Stimulated activated memory B cell treated with anti-CD40 and anti-IgM and Interleukin-4, amounts not matched to agents 10 μg/mL and 1 μg/mL and 100 μg/mL, for 72 hours (primary cell): ENCODE measurements at places on chromosomes 7 and 10.
A peak's percentile ranks its signal among the peaks of the same experiment; 100 is the strongest.

GRCh38 chr7:133052826-133053225 lies 29.1 kb downstream of the CHCHD3 start:
- no peak overlapping the region for H3K4me3 ChIP-seq
- no peaks in the 10 kb centered on the region for H3K27me3 ChIP-seq
- ATAC-seq: no peak
- peaks cover 43% of the 10 kb centered on the region for H3K4me1 ChIP-seq
- no peak overlapping the region for H3K27ac ChIP-seq

DNA sequence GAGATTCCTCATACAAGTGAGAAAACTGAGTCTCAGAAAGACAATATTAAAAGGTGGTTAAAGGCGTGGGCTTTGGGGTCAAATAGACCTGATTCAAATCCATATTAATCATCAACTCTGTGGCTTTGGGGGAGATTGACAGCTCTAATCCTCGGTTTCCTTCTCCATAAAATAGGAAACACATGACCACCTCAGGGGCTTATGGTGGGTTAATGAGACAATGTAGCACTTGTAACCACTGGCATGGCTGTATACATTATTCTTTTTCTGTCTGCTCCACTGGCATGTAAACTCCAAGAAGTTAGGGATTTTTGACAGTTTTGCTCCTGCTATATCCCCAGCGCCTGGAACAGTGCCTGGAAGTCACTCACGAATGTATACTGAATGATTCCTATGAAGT lies 120.8 kb upstream of the GAD2 start:
- H3K4me1 ChIP-seq: no peaks in the 10 kb centered on the region
- H3K36me3 ChIP-seq: no peaks in the 10 kb centered on the region
- H3K27ac ChIP-seq: no peak overlapping the region
- H3K27me3 ChIP-seq: no peaks in the 10 kb centered on the region

DNA sequence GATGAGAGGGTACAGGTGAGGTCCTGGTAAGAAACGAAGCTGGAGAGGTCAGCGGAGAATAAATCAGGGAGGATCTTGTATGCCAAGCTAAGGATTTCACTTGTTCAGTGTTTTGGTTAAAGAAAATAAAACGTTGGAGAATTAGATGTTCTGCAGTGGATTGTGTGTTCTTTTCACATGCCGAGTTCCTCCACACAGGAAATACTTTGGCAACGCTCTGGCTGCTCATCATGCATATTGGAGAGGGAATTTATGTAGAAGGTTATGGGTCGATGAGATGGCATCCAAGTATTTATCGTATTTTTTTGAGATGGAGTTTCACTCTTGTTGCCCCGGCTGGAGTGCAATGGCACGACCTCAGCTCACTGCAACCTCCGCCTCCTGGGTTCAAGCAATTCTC lies 11.0 kb downstream of the RPS24 start:
- no peak for ATAC-seq
- H3K27ac ChIP-seq: peak overlapping the region; percentile 38
- H3K4me3 ChIP-seq: no peak overlapping the region
- H3K27me3 ChIP-seq: no peaks in the 10 kb centered on the region
- H3K4me1 ChIP-seq: peaks cover 60% of the 10 kb centered on the region

DNA sequence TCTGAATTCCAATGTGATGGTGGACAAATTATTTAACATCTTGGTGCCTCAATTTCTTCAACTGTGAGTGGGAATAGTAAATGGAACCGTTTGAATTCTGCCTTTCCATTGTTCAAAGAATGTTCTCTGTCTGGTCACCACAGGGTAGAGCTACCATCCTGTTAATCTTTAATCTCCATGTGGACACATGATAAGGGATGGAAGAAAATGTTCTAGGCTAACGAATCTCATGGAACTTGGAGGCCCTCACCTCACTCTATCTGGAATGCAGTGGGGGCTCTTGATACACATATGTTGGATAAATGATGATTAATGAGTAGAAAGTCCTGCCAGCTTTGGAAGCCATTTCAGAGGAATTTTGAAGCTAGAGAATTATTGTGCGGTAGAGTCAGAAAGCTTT lies 118.5 kb upstream of the HABP2 start:
- no peaks in the 10 kb centered on the region for H3K36me3 ChIP-seq
- no peak overlapping the region for H3K27ac ChIP-seq
- H3K4me1 ChIP-seq: no peaks in the 10 kb centered on the region
- H3K27me3 ChIP-seq: no peaks in the 10 kb centered on the region

DNA sequence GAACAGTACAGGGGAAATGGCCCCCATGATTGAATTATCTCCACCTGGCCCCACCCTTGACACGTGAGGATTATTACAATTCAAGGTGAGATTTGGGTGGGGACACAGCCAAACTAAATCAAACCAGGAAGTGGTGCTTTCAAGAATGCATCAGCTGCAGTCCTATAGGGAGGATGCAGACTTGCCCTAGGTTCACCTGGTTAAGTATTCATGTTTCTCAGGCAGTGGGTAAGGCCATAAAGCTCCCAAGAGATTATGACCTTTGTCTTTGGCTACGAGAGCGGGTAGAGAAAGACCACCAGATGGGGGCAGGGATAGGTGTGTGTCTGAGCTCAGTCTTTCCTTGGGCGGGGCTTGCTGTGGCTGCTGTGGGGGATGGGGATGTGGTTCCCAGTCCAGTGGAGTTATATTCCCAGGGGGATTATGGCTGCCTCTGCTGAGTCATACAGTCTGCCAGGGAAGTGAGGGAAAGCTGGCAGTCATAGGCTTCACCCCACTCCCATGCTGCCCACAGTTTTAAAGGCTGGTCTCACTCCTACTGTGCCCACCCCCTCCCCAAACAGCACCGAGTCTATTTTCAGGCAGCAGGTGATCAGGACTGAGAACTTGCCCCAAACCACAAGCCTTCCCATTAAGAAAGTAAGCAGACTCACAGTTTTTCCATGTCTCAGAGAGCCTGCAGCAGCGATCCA lies 8.4 kb upstream of the R3HCC1L start:
- H3K4me1 ChIP-seq: no peaks in the 10 kb centered on the region
- H3K36me3 ChIP-seq: peaks cover 15% of the 10 kb centered on the region
- no peak for ATAC-seq
- no peak overlapping the region for H3K27ac ChIP-seq
- peaks cover 17% of the 10 kb centered on the region for H3K27me3 ChIP-seq

DNA sequence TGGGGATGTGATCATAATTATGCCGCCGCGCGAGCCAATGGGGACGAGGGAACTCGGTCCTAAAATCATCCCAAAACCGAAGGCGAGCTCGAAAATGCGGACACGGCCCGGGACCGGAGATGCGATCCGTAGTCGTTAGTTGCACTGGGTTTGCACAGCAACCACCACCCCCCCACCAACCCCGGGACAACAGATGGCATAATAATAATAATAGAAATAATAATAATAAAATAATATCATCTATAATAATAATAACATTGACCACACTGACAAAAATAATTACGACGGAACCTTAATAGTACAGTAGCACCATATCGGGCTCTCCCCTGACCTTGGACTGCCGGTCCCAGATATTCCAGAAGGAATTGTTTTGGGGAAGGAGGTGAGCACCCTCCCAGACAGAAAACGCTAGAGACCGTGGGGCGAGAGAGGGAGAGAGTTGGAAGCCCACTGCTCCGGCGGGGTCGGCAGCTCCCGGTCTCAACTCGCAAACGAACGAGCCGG lies 1.1 kb upstream of the EMX2 start:
- no peak for ATAC-seq
- H3K27me3 ChIP-seq: peaks cover 85% of the 10 kb centered on the region

DNA sequence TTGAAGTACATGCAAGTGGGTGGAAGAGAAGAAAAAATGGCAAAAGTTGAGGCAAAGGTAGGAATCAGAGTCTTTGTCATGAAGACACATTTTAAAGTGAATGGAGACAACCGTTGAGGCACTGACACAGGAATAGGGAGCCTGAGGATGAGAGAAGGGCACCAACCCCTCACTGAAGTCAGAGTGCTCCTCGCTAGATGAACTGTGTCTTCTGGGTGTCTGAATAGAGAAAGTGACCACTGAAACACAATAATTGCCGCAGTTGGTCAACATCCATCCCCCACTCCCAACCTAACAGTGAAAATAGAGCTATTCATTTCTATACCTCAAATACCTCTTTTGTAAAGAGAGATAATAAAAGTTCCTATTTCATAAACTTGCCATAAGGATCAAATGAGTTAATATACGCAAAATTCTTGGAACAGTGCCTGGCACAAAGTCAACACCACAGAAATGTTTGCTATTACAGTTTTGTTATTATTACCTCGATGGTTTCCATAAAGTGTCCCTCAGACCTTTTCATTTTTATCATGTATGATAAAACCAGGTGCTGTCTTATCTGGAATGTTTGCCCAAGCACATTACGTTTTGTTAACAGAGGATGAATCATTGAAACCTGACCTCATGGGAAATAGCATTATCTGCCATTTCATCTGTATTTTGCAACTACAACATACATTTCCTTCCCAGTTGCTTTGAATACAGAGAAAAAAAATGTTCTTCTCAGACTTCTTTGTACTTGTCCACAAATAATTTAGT lies 61.8 kb upstream of the SP4 start:
- H3K27ac ChIP-seq: no peak overlapping the region
- H3K4me3 ChIP-seq: no peak overlapping the region
- H3K36me3 ChIP-seq: peaks cover 6% of the 10 kb centered on the region
- no peak for ATAC-seq

DNA sequence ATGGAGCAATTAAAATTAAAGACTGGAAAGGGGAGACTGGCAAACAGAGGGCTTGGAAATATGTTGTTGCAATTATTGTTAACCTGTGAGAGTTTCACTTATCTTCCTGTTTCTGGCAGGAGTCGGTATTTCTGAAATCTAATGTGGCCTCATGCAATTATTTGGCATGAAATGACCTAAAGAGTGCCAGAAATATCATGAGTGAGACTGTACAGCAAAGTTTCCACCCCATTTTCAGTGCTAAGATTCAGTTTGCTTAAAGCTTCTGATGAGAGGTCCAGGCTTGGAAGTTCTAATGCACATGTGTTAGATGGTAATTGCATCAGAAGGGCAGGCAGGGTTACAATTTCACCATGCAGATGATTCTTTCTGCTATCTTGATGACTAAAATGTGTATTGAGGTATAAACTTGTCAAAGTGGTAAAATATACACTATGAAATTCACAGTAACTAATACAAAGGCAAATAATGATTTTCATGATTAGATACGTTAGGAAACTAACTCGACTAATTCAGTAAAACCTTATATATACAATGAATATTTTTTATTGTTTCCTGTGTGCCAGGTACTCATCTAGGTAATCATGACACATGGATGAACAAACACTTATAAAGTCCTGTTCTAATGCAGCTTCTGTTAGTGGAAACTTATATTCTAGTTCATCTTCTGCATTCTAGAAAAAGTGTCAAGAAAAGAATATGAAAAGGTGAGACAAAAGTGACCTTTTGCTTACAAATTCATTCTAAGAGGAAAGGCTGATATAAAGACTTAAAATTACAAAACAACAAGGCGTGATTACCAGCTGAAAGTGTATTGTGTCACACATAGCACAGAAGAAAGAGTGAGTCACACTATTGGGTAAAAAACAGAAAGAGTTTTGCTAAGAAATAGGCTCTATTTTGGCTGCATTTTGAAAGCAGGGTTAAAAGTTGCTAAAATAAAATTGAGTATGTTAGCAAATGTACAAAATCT lies 533.4 kb upstream of the SEMA3D start:
- H3K4me3 ChIP-seq: no peak overlapping the region
- no peak for ATAC-seq

GRCh38 chr7:4861673-4862072 lies at the start of gene PAPOLB:
Gene PAPOLB (minus strand): TSS chr7:4862030. CDS start chr7:4861810, 220 bp downstream.
- ATAC-seq: peak; percentile 68
- peak within 1 kb of the TSS; percentile 79 for H3K27ac ChIP-seq
- no peaks in the 10 kb centered on the region for H3K36me3 ChIP-seq
- H3K4me3 ChIP-seq: peak within 1 kb of the TSS; percentile 77
- H3K27me3 ChIP-seq: peaks cover 60% of the 10 kb centered on the region
